ENCODE measurements at places on chromosomes 1 and 21.

GRCh38 chr1:204760757-204761156 lies 75.2 kb upstream of the LRRN2 start:
- DNase-seq = no peak

- DNase-seq = no peak
Observed at GRCh38 chr1:112589766-112590165, 29.2 kb downstream of the ST7L start.

DNA sequence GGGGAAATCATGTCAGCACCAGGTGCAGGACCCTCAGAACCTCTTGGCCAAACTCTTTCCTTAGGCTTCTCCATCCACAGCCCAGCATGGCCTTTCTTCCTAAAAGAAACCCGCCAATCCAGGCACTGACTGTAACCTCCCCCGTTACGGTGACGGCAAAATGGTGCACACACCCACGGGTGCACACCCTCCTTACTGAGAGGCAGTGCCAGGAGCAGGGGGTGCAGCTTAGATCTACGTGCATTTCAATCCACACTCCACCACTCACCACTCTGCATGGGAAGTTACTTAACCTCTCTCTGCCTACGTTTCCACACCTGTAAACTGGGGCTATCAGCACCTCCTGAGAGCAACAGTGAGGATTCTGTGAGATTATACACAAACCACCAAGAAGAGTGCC lies 31.0 kb downstream of the SUSD4 start:
- DNase-seq = no peak

- no peak for DNase-seq
Observed at GRCh38 chr1:23356471-23357137, 12.5 kb upstream of the HNRNPR start.

DNA sequence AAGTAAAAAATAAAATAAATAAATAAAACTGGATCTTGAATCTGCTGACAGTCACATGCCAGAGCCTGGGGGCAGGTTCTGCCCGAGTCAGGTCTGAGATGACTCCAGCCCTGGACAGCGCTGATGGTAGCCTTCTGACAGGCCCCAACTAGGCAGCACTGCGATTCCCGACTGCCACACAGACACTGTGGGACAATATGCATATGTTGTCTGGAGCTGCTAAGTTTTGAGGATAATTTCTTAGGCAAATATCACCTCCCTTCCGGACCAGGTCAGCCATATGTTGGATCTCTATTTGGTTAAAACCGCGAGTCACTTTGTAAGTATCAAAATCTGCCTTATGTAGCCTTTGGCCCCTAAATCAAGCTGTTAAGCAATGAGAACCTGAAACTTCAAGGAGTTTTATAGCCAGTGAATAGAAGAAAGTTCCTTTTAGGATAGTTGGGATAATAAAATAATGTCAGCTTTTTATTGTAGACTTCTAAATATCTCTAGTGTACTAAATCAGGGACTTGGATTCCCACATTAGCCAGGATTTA lies 20.8 kb upstream of the TRIM17 start:
- DNase-seq = no peak

GRCh38 chr1:109732390-109732881 lies 8.4 kb downstream of the GSTM3 start:
- DNase-seq = no peak

DNA sequence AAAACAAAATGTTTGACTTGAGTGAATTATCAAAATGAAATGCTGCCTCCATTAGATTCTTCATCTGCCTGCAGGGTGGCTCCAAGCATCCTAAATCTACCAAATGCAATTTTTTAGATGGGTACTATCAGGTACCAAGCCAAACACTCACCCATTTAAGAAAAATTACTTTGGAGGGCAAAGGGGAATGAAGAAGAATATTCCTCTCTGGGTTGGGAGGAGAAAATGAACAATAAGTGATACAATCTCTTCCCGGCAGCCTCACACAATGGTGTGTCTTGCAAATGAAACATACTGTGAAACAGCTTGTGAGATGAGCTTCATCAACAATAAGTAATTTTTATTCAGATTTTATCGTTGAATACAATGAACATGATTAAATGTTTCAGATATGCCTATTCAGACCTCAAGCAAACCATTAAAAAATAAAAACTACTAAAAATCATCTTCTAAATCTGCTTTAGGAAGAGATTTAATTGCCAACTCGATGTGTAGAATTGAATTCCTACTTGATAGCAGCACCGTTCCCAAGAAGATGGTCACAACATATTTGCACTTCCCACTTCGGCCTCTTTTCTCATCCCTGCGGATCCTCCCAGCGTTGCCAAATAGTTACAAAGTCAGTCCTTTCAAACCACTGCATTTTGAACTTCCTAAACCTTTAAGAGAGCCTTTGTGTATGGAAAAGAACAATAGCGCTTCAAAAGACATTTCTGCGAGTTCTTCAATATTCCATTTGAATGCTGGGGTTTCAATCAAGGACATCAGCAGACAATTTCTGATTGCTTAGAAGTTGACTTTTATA lies 2.7 kb downstream of the DAB1 start:
- DNase-seq = no peak

GRCh38 chr1:93666613-93667384 lies 14.8 kb downstream of the BCAR3 start:
- no peak for DNase-seq

DNA sequence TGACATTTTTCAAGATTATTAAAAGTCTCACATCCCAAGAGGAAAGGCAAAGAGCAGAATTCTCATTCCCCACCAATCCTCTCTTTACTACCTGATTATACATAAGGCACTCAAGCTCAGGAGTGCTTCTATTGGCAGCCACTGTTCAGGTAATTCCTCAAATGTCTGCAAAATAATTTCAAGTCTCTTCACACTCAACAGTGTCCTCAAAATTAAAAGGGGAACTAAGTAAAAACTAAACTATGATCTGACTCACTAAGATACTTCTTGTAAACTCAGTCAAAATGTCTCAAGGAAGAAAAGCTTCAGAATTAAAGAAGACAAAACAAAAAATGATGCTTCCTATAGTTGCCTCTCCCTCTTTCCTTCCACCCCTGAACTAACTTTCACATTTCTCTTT lies 135.6 kb downstream of the GPATCH2 start:
- no peak for DNase-seq

- DNase-seq = no peak
Observed at GRCh38 chr1:209490013-209490412, 93.5 kb upstream of the CAMK1G start.

- DNase-seq = no peak
Observed at GRCh38 chr1:26344147-26344920, 9.6 kb downstream of the CRYBG2 start.

DNA sequence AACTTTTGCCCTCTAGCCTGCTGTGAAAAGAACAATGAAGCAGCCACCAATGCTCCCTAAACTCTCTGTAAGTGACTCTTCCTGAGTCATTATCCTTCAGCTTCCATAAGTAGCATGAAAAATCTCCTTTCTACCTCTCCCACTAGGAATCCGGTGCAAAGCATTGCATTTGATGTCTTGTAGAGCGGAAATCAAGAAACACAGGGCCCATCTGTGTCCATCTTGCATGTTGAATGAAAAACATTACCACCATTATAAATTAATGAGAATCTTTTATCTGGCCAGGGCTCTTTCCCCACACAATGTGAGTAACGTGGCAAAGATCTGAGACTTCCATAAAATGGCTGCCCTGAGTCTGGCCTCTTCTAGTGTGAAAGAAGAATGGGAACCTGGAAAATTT lies 324.4 kb downstream of the ADGRL2 start:
- no peak for DNase-seq

GRCh38 chr1:200139661-200140250 lies 112.2 kb downstream of the NR5A2 start:
- DNase-seq = no peak

GRCh38 chr1:23591460-23592208 lies 32.3 kb upstream of the ID3 start:
- DNase-seq = no peak

GRCh38 chr1:242086706-242087105 lies 87.8 kb upstream of the MAP1LC3C start:
- DNase-seq = no peak

DNA sequence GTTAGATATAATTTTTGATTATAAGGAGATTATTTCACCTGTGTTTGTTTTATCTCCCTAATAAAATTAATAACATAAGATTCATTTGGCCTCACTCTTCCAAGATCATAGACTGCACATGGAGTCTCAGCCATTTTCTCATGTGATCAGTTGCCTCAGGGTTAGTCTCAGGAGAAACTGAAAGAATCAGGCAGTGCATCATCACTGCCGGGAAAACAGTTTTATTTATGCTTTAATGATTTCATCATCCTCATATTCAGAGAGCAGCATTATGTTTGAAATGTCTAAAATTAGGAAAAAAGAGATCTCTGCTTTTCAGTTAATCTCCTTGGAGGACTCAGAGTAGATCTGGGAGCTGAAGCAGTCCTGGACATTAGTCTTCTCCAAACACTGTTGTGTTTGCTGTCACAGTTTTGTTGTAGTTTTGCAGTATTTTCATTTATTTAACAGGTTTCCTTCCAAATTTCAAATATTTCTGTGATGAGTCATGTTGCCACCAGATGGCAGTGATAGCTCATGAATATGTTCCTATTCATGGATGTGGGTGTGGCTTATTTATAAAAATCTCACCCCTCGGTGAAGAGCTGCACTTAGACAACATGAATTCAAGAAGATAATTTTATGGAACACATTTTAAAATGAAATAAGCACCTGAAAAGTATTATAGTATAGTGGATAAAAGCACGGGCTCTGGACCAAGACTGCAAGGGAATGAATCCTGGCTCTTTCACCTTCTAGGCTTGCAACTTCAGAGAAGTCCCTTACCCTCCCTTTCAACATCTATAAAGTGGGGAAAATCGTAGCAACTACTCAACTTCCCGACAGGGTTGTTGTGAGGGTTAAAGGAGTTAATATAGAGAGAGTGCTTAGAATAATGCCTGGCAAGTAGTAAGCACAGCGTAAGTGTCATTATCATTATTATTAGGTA lies 31.2 kb downstream of the CHD1L start:
- DNase-seq = no peak

- no peak for DNase-seq
Observed at GRCh38 chr1:118992868-118993699, 4.9 kb upstream of the TBX15 start.

DNA sequence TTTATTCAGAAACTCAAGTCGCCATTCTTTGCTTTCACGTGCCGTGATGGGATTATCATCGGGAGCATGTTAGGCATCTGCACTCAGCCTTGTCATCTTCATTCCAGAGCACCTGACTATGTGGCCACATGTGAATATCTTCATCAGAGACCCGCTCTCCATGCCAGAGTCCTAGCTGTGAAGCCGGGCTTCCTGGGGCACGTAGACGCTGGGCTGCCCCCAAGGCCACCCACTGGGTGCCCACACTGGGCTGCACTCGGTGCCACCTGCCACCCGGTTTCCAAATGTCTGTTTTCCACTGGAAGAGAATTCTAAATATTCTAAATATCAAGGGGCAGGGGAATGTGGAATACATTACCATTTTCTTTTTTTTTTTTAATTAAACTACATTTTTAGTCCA lies 43.8 kb downstream of the SLC37A1 start:
- DNase-seq = no peak

DNA sequence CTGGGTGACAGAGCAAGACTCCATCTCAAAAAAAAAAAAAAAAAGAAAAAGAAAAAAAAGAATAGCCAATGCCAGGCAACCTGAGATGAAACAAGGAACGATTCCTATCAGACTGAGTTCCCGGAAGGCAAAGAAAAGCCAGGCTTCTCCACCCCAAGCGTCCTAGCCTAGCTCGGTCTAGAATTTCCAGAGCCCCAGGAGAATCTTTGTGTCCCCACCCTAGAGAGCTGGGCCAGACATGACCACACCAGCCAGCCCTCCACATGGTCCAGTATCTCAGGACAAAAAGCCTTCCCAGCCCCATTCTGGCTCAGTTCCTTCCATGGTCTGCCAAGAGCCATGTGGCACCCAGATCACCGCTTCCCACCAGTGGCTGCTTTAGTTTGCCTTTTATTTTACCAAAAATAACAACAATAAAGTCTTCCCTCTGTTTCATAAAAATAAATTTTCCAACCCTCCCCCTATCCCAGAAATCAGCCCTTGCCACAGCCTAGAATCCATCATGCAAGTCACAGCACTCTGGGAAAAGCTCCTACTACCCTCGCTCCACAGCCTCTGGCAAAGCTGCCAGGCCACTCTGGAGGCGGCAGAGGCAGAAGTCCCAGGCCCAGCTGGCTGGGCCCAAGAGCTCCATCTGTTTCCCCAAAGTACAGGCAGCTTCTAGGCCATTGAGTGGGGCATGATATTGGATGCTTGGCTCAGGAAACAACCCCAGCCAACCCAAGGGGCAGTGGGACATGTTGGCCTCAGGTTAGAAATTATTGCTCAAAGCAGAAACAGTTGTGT lies 3.5 kb upstream of the MKNK1 start:
- DNase-seq = no peak

DNA sequence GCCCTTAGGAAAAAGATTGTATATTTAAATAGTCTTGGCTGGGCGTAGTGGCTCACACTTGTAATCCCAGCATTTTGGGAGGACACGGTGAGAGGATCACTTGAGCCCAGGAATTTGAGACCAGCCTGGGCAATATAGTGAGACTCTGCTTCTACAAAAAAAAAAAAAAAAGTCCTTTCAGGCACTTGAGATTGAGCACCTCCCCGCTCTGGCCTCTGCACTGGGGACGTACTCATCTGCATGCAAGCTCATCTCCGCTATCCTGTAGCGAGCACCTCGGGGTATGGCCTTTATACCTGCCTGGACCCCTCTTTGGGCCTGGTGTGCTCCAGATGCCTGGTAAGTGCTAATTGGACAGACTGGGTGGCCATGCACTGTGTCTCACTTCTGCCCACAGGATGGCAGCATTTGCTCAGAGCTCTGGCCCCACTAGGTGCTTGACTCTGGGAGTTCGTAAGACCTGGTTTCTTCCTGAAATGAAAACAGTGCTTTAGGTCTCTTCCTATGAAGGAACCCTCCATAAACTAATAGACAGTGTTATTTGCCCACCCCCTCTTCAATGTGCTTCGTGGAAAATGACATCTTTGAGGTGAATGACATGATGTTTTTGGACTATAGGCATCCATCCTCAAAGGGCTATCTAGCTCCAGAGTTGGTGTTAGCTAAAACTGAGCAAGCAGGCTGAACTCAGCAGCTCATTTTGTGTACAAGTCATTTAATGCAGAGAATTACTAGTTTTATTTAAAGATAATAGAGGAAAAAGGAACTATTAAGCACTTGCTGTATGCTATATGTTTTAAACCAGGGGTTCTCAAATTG lies 61.7 kb upstream of the ADAR start:
- DNase-seq = peak; percentile 28

GRCh38 chr1:77168358-77168757 lies 50.9 kb downstream of the PIGK start:
- no peak for DNase-seq

DNA sequence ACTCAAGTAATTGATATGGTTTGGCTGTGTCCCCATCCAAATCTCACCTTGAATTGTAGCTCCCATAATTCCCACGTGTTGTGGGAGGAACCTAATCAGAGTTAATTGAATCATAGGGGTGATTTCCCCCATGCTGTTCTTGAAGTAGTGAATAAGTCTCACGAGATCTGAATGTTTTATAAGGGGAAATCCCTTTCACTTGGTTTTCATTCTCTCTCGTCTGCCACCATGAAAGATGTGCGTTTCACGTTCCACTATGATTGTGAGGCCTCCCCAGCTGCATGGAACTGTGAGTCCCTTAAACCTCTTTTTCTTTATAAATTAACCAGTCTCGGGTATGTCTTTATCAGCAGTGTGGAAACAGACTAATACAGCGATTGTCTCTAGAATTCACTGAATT lies 135.4 kb downstream of the BACH1 start:
- DNase-seq = no peak

- no peak for DNase-seq
Observed at GRCh38 chr21:45644041-45644906, 749 bp downstream of the PCBP3 start.
